ENCODE measurements at places on chromosomes 1 and 21.

DNA sequence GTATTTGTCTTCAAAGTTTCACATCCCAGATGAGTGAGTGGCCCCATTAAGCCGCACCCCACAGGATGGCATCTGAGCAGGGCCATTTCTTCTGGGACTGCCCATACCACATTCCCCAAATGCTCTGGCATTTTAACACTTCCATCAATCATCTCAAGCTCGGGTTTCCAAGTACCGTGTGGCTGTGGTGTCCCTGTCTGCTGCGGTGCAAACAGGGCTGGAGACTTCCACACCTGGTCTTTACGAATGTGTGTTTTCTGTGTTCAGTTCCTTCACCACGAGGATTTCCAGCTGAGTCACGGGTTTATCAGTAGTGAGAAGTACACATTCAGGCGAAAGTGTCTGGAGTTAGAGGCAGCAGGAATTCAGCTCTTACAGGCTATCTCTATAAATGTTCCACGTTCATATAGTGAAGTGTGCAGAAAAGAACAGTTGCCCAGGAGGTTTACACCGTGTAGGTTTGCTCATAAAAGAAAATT is 195.2 kb downstream of the RHOU start:
- DNase-seq, result no peak

DNA sequence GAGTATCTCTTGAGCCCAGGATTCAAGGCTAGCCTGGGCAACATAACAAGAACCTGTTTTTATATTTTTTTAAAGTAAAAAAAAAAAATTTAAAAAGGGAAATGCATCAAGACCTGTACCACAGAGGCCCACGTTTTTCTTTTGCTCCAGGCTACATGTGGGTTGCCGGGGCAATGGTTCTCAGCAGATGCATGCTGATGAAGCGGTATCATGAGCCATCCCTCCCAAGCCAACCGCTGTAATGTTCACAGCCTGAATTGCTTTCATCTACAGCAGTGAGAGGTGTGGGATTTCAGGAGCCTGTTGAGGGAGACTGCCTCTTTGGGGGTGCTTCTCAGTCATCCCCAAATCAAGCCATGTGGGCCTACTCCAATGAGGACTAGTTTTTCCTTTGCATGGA is 60.5 kb downstream of the CD58 start:
- no peak for DNase-seq

- no peak for DNase-seq
Measured at GRCh38 chr1:15088281-15088971, 65.1 kb upstream of the TMEM51 start.

DNA sequence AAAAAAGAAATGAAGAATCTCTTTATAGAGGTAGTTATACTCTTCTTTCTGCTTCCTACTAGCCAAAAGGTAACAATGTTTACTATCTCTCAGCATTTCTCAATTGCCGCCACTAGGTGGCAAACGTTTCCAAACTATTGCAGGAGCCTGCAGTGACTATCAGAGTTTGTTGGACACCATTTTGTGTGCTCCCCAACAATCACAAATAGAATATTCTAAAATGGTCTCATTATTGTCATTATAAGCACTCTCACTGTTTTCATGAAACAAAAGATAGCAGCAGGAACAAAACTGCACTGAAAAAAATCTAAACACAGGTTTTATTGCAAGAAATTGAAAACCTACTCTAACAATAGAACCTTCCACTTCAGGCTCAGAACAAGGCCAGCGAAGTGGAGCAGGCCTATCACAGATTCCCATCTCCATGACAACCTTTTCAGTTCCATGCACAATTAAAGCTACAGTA is 83.9 kb upstream of the PLPPR4 start:
- peak; percentile 43 for DNase-seq

DNA sequence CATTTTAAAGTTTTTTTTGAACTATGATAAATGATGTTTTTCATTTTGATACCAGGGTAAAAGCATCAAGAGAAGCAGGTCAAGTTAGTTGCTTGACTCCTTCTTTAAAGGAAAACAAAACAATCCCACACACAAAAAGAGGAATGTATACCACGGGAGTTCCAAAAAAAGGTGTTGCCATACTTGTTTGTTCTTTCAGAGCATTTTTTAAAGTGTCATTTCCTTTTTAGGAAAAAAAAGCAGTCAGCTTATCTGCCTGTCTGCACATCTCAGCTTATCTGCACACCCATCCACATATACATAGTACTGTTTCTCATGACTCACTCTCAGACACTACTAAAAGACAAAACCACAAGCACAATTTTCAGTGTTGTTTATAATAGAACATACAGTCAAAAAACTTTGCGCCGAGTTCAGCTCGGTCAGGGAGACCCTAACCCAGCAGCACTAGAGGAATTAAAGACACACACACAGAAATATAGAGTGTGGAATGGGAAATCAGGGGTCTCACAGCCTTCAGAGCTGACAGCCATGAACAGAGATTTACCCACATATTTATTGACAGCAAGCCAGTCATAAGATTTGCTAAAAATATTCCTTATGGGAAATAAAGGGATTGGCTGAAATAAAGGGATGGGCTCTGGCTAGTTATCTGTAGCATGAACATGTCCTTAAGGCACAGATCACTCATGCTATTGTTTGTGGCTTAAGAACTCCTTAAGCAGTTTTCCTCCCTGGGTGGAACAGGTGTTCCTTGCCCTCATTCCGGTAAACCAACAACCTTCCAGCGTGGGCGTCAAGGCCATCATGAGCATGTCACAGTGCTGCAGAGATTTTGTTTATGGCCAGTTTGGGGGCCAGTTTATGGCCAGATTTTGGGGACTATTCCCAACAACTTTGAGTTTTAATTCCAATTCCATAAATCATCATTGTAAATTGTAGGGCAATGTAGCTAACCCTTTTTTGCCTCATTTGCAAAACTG is 11.4 kb upstream of the MNDA start:
- no peak for DNase-seq

DNA sequence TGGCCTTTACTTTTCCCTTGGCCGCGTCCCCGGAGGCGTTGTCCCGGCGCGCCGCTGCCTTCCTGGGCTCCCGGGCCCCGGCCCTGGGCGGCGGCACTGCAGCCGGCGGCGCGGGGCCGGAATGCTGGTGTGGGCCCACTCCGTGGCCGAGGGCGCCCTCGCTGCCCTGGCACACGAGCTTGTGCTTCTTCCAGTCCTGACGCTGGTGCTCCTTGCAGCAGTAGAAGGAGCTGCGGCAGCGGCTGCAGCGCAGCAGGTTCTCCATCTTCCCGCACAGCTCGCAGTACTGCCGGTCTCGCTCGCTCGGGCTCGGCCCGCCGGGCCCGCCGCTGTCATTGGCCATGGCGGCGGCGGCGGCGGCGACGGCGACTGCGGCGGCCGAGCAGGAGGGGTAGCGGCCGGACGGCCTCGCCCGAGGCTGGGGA is 529 bp downstream of the EGLN1 start:
- no peak for DNase-seq

All from non-pigmented ciliary epithelial cell (primary cell).